ENCODE measurements at places on chromosomes 3 and 15.
A peak's percentile ranks its signal among the peaks of the same experiment; 100 is the strongest.

DNA sequence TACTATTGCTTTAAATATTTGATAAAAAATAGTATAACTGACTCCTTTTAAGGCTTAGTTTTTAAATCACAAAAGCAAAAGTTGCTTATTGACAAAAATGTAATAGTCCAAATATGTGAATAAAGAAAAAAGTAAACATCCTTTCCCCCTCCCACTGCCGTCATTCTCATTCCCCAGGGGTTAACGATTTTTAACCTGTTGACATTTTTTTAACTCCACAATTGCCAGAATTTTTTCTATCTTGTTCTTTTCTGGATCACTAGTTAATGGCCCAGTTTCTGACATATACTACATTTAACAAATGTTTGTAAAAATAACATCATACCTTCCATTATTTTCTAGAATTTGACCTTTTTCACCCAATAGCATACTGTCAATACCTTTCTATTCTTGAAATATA is 60.6 kb upstream of the TCF12 start:
- no peak for DNase-seq

GRCh38 chr3:66372681-66373350 is 128.0 kb downstream of the LRIG1 start:
- peak; percentile 63 for DNase-seq

GRCh38 chr3:89182056-89182455 is 74.6 kb downstream of the EPHA3 start:
- DNase-seq = no peak

DNA sequence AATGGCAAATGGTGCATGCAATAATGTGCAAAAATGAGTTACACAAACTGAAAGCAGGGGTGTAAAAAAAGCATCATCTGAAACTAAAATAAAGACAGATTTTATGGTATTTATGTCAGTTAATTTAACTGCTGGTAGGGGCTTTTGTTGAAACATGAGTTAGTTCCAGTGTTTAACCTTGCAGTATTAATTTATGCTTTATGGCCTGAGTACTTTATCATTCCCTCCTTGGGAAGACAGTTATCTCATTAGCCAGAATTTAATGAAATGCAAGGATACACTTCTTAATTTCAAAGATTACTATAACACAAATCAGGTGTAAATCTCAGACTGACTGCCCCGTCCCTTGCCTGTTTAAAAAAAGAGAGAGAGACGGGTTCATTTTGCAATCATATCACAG is 240.1 kb upstream of the MEIS2 start:
- no peak for DNase-seq

- DNase-seq = no peak
Observed at GRCh38 chr15:75945953-75946352, 42.3 kb downstream of the FBXO22 start.

DNA sequence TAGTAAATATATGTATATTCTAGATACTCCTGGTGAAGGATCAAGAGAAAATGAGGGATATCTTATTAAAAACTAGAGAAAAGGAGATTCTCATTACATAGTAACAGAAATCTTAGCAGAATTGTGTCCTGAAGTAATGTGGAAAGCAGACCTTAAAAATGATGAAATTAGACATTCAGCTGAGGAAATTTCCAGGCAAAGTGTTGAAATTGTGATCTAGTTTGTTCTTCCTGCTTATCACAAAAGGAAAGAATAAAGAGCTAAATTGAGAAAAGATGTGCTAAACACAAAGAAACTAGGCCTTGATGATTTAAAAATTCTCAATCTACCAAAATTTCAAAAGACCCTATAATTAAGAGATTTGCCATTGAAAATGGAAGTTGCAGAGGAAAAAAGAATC is 362.6 kb upstream of the PLSCR5 start:
- DNase-seq = no peak

DNA sequence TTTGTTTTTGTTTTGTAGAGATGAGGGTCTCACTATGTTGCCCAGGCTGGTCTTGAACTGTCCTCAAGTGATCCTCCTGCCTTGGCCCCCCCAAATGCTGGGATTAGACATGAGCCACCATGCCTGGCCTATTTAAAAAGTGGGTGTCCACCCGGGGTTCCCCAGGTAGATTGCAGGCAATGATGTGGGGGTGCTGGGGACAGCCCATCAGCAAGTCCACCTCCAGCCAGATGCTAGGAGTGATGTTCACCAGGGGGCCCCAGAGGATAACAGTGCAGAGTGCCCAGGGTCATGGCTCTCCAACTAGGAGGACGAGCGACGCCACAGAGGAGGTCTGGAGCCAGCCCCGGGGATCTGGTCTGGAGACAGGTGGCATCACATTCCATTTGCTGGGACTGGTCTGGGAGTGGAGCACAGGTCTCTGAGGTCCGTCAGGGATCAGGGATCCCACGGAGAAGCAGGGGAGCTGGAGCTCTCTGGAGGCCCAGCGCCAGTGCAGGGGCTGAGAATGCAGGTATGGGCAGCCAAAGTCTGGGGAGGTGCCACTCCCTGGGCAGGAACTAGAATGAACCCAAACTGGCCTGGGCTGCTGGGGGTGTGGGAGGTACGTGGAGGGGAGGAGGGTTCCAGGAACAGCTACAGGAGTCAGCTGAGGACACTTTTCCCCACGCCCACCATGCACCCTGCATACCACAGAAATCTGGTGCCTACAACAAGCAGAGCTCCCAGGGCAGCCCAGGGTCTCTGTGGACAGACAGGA is 51.2 kb upstream of the PCSK6 start:
- no peak for DNase-seq

DNA sequence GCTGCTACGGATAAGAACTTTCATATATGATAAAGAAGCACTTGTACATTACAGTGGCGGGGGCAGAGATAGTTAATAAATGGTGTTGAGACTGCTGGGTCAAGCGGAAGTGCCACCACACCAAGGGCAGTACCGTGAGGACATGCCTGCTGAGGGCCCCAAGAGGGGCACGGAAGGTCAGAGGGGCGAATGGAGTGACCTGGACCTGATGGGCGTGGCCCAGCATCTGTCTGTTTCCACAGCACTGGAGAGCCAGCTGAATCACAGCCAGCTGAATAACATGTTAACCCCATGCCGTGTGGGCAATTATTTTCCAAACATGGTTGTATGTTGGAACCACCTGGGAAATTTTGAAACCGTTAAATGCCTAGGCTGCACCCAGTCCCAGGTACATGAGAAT is 37.2 kb downstream of the ANKDD1A start:
- no peak for DNase-seq

DNA sequence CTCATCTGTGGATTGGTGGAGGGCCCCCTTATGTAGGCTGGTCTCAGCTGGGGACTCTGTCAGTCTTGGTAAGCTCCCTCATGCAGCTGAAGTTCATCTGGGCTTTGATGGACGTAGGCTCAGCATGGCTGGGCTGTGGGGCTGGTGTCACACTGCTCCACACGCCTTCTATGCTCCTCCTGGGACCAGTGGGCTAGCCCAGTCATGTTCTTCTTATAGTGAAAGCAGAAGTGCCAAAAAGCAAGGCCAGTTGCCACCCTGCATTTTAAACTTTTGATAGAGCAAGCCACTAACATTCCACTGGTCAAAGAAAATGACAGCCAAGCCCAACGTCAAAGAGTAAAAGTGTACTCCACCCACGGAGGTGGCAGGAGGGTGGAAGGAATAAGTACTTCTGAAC is 165.5 kb downstream of the MEX3B start:
- DNase-seq = no peak

- no peak for DNase-seq
Observed at GRCh38 chr3:147939425-147939824, 530.3 kb downstream of the ZIC1 start.

DNA sequence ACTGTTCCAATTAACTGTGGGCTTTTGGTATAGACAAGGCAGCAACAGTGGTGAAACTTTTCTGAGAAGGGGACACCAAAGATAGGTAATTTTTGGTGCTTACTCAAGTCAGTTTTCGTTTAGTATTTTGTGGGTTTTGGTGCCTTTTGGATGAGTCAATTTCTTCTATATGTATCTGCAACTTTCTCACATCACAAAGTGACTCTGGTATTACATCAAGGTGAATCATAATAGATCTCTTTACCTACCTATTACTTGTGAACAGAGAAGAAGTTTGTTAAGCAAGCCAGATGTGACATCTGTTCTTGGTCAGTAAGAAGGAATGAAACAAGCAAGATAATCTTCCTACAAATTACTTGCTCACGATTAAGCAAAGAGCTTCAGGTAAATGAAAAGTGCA is 732.4 kb upstream of the DPPA4 start:
- no peak for DNase-seq

DNA sequence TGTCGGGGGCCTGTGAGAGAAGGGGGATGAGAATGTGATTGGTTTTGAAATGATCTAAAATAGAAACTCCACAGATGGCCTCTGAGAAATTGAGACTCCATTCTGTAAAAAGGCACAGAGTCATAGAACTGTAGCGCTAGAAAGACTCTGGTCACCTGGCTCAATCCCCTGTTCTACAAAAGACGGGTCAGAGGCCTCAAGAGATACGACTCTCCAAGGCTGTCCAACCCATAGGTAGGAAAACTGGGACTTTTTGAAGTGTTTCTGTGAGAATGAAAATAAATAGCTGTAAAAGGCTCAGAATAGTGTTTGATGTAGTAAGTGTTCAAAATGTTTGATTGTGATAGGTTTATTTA is 11.7 kb upstream of the TMC3 start:
- DNase-seq = no peak

- no peak for DNase-seq
Observed at GRCh38 chr3:17431004-17431403, 311.4 kb downstream of the TBC1D5 start.

- DNase-seq = no peak
Observed at GRCh38 chr15:44804298-44805046, 68.1 kb downstream of the TRIM69 start.

- no peak for DNase-seq
Observed at GRCh38 chr3:107899990-107900651, 190.7 kb downstream of the CD47 start.

- peak; percentile 5 for DNase-seq
Observed at GRCh38 chr3:149717391-149718056, 34.8 kb downstream of the COMMD2 start.

DNA sequence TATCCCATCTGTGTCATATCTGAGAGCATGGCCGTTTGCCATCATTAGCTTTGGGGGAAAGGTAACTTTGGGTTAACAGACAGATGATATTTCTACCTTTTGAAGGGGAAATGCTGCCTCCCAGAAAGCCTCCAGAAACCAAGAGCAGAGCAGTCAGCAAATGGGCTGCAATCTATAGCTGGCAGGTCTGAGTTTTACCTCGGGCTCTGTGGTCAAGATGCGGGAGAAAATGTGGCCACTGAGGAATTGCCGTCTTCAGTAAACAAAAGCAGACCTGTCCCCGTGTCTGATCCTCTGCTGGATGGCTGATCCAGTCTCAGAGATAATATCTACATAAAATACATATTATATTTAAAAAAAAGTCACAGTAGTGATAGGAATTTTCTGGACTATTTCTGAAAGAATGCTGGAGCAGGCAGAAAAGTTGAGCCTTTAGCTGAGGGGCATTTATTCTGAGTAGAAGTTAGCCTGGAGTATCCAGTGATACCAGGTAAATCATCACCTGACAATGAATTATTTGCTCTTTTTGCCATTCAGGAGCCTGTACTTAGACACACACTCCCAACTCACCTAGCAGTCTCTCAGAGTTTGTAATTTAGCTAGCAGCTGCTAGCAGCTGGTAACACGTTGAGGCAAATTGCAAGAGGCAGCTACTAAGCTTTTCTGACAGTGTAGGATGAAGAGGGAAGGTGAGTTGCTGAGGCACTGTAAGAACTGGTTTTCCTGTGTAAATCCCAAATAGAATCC is 285.3 kb upstream of the RARB start:
- DNase-seq = no peak

GRCh38 chr15:82805994-82806406 is at the start of gene FSD2:
Gene FSD2, minus strand, starts transcription at chr15:82806069. Its CDS starts 18,679 bp downstream, at chr15:82787390.
- DNase-seq = no peak

DNA sequence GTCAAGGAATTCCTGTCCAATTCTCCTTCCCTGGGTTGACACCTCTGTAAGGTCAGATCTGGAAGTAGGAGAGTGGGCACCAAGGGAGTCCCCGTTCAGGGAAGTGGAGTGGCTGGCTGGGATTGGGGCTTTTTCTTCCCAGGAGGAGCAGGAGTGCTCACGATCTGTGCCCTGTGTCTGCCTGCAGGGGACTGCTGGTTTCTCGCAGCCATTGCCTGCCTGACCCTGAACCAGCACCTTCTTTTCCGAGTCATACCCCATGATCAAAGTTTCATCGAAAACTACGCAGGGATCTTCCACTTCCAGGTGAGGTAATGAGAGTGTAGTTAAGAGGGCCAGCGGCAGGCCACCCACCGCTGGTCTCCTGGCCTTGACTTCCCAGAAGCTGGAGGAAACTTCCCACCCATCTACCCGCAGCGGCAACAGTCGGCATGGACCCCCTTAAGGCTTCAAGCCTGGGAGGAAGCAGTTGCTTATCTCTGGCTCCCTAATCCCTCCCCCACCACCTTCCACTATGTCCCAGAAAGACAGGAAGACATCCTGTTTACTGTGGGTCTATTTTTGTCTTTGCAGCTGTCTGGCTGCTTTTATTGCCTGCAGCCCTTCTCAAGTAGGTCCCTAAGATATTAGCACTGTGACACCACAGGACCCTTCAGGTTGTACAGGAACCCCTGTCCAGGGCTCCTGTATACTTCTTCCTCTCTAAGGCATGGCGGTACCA is 26.8 kb downstream of the CAPN3 start:
- no peak for DNase-seq

GRCh38 chr15:90902040-90902839 is 862 bp upstream of the MAN2A2 start:
- DNase-seq = peak; percentile 76

- DNase-seq = no peak
Observed at GRCh38 chr15:70589221-70589620, 174.1 kb downstream of the UACA start.

- DNase-seq = no peak
Observed at GRCh38 chr3:186605561-186606545, 7.0 kb upstream of the AHSG start.

GRCh38 chr3:48016301-48016973 is at the start of gene MAP4:
Gene MAP4, minus strand, starts transcription at chr3:48016416. Its CDS starts 17,556 bp downstream, at chr3:47998860.
- DNase-seq = no peak

GRCh38 chr15:90408657-90409056 is 20.6 kb downstream of the IQGAP1 start:
- no peak for DNase-seq

GRCh38 chr3:189849262-189849661 is 218.1 kb downstream of the TP63 start:
- DNase-seq = no peak

GRCh38 chr3:51921081-51921578 is 18.0 kb upstream of the IQCF1 start:
- DNase-seq = no peak

DNA sequence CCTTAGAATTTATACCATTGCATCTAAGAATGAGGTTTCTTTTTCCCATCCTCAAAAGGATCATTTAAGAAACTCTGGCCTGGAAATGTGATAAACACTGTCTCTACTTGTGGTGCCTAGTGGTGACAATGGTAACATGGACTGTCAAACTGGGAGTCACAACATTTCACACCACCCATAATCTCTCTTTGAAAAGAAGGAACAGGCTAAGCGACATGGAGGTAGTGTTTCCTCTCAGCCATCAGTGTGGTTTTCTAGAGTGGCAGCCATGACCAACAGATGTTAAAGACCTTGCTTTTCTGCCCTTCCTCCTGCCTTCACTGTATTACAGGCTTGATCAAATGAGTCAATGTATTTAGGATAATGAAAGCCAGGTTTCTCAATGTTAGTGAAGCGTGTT is 283.1 kb upstream of the STAC start:
- no peak for DNase-seq

GRCh38 chr3:194095464-194095863 is 40.5 kb upstream of the HES1 start:
- no peak for DNase-seq

Measured in immature natural killer cell (primary cell).